ENCODE measurements at places on chromosomes 1 and 21. TPM values are rescaled to one million over a fixed set of nuclear protein-coding genes. Genes with fewer than 3 reads are reported as not detected.

CFAP126 gene
- total RNA-seq = not detected

SPRR2F gene
- not detected for total RNA-seq

OR6N1 gene
- not detected for total RNA-seq

PDIK1L gene
- total RNA-seq = 7.0 TPM

ALX3 gene
- not detected for total RNA-seq

AMY2A gene
- total RNA-seq = not detected

SUSD4 gene
- total RNA-seq = 8.2 TPM

CD2 gene
- 1.7 TPM for total RNA-seq

CACNA1S gene
- not detected for total RNA-seq

VWA1 gene
- 13.5 TPM for total RNA-seq

OR2T11 gene
- not detected for total RNA-seq

TNFRSF4 gene
- 2.3 TPM for total RNA-seq

RIMS3 gene
- total RNA-seq = 0.92 TPM

ANP32E gene
- total RNA-seq = 27.0 TPM

IL12RB2 gene
- total RNA-seq = 0.37 TPM

TSPEAR gene
- 2.7 TPM for total RNA-seq

PTGFR gene
- 1.3 TPM for total RNA-seq

FOXD2 gene
- not detected for total RNA-seq
